HT-29 (cell line): ENCODE measurements at places on chromosomes 6 and 20.

DNA sequence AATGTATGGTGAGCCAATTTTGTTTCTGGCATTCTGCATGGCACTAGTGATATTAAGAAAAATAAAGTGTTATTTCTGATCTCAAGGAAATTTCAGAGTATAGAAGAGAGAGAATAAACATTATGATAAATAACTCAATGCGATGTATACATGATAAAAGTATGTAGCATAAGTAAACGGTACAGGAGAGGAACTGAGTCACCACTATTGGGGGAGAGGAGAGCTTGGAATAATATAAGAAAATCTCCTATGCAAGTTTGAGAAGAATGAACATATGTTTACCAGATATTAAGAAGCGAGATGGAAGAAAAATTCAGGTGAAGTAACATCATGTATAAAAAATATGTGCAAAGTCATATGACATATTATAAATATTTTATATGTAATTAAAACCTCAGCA, 1230.3 kb upstream of the CITED2 start:
- no peak for DNase-seq

GRCh38 chr6:47221565-47221964, 88.1 kb downstream of the TNFRSF21 start:
- DNase-seq: no peak

GRCh38 chr20:17505636-17506517, 25.3 kb downstream of the BFSP1 start:
- DNase-seq: no peak

DNA sequence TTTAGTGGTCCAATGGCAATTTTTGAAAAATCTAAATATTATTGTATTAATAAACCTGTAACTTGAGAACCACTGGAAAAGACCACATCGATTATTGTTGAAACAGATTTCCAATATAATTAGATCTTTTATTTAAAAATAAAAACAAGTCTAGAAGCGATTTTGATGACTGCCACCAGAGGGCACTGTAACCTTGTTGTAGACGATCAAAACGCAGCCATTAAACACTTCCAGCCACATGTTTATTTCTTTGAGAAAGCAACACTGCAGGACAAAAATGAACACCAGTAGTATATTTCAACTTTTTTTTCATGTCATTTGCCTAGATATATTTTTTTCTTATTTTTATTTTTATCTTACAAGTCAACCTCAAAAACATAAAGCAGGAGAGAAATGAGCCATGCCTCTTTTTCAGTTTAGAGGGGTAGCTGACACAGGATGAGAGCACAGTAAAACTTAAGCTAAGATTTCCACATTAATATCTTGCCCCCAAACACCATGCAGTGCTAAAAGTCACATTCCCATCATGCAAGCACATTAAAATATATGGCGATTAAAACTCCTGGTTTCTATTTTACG, 115.4 kb downstream of the OPRM1 start:
- peak; percentile 66 for DNase-seq

- no peak for DNase-seq
Observed at GRCh38 chr6:153944201-153944600, 94.8 kb upstream of the OPRM1 start.

DNA sequence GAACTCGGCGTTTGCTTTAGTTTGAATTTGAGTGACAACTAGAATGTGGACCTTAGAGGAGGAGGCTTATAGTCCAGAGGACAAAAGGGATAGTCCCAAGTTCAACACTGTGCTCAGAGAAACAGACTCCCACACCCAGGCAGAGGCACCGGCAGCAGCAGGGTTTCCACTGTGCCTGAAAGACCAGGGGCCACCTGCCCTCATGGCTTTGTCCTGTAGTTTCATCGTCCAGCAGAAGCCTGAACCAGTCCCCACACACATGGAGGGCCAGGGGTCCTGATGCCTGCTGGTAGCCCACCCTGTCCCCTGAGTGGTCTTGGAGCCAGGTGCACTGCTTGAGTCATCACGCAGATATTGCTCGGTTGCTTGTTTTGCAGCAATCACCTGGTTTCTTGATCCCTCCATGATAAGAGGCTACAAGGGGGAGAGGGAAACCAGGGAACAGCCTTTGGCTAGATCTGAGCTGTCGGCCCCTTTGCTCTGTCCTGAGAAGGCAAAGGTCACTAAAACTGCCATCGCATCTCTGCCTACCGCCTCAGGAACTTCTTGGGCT, 7.2 kb upstream of the ACSS1 start:
- no peak for DNase-seq

DNA sequence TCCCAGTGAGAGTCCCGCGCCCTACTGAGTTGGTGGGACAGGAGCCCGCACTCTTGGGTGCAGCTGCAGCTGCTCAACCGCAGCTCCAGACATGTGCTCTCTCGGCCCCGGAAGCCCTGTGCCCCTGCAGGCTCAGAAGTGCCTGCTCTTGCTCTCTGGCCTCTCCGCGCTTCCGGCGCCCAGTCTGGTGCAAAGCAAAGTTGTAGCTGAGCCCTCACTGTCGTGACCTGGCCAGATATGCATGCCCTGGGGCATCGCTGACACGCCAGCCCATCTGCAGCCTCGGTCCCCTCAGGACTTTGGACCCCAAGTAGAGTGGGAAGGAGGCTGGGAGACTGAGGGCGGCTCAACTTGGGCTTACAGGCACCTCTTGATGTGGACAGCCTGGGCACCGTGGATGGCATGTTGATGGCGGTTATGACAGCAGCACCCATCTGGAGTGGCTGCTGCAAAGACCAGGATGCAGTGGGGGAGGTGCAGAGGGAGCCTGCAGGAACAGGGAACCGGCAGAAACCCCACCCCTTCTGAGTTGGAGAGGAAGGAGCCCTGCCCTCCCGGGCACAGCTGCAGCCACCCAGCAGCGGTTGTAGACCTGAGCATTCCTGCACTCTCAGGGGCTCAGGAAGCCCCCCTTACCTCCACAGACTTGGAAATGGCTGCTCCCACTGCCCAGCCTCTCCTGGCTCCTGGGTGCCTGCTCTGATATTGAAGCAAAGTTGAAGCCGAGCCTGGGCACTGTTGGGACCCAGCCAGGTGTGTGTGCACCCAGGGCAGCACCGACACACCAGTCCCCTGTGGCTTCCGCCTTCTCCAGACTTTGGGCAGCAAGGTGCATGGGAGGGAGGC, 462.6 kb downstream of the TBC1D32 start:
- no peak for DNase-seq

DNA sequence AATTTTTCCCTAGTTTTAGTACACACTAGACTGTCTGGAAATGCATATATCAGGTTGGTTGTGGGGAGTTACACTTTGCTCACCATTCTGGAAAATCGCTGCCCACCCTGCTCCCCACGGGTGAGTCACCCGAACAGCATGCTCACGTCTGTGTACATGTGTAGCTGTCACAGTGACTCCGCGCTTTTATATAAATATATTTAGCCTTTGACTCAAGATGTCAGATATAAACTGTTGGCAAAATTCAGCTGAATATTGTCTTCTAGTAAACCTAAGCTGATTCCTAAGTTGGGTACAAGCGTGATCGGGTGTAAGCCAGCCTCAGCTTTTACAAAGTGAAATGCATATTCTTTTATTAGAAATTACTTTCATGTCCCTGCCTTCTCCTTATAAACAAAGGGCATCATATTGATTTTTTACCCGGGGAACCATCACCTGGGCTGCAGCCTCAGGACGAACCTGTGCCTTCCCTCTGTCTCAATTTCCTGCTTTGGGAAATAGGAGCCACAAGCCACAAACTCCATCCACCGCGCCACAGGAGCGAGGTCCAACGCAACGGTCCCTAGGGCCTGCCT, 4.3 kb downstream of the SDCBP2 start:
- peak; percentile 53 for DNase-seq

DNA sequence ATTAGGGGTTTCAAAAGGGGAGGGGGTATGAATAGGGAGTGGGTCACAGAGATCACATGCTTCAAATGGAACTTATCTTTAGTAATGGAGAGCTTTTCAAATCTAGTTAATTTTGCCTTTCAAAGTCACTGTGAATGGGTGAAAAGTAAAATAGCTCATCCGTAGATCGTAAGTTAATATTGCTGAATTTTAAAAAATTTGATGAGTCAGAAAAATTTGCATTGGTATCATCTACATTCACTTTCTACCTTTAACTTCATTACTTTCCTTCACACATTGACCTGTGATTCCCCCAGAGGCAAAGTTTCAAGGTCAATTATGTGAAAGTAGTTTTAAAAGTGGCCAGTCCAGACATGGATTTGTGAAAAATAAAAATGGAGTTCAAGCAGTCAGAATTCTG, 139.0 kb upstream of the SLC35B3 start:
- DNase-seq: no peak

GRCh38 chr6:6686748-6687601, 98.5 kb downstream of the LY86 start:
- peak; percentile 98 for DNase-seq

DNA sequence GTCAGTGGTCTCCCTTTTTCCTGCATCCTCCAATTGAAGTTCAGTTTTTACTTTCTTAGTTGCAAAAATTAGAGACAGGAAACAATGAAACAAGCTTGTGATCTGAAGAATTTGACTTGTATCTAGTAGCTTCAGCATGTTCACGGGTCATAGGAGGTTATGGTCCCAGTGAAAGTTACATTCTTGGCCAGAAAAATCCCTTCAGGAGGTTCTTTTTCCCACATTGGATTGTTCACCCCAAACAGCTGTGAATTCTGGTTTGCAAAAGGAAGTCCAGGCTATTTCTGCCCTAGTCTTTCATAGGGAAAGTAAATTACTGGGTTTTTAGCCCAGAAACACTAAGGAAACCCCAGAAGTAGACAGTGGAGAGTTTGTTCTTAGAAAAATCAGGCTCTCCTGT, 8.1 kb downstream of the ANKS1A start:
- no peak for DNase-seq

- DNase-seq: no peak
Observed at GRCh38 chr6:163764565-163764964, 350.0 kb downstream of the QKI start.
